ENCODE measurements at places on chromosomes 7 and 10. TPM values are rescaled to one million over a fixed set of nuclear protein-coding genes. Genes with fewer than 3 reads are reported as not detected.

ADGRA1 gene
- not detected for total RNA-seq

- DNase-seq = peak; percentile 23
These were observed 673.1 kb downstream of the TNS3 start for GRCh38 chr7:46908770-46909169.

GPRIN2 gene
- total RNA-seq = 12.8 TPM

LZTS2 gene
- total RNA-seq = 23.7 TPM

SPDYE11 gene
- not detected for total RNA-seq

DNA sequence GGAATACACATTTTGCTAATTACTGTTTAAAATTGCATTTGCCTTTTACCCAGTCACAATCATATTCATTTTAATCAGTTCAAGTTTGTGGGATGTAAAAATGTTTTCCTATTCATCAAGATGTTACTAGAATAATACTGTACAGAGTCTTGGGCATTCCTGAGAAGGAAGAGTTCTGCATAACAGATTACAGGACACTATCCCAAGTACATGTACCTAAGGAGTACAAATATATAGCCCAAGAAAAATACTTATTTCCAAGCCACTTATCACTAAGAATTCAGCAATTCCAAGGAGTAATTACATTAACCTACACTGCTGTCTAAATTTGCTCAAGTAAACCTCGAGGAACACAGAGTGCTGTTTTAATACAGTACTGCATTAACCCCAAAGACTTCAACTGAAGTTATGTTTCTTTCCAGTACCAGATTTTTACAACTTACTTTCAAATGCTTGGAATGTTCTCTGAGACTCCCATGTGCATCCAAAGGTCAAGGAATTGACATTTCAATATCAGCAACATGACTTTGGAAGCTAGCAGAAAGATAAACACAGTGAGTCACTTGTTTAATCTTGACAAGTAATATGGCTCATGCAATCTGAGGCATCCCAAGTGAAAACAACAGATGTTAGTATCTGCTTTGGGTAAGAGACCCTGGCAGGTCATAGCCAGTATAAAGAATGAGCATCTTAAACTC lies 125.4 kb upstream of the BET1 start:
- no peak for DNase-seq

AKR1B15 gene
- 0.73 TPM for total RNA-seq

DNA sequence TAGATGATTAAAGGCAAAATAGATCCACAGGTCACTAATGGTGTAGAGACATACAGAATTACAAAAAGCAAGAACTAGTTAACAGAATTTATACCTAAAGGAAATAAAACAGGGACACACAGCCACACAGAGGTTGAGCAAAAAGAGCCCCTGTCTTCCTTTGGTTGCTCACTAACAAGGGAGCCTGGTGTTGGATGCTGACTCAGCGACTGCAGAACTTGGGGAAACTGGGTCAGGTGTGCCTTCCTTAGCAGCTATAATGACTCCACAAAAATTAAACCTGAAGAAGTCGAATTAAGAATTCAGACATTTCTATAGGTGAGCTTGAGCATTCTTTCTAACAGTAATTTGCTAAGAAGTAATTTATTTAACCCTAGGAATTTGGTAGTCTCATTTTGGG lies 15.0 kb downstream of the POM121L12 start:
- DNase-seq = no peak

DNA sequence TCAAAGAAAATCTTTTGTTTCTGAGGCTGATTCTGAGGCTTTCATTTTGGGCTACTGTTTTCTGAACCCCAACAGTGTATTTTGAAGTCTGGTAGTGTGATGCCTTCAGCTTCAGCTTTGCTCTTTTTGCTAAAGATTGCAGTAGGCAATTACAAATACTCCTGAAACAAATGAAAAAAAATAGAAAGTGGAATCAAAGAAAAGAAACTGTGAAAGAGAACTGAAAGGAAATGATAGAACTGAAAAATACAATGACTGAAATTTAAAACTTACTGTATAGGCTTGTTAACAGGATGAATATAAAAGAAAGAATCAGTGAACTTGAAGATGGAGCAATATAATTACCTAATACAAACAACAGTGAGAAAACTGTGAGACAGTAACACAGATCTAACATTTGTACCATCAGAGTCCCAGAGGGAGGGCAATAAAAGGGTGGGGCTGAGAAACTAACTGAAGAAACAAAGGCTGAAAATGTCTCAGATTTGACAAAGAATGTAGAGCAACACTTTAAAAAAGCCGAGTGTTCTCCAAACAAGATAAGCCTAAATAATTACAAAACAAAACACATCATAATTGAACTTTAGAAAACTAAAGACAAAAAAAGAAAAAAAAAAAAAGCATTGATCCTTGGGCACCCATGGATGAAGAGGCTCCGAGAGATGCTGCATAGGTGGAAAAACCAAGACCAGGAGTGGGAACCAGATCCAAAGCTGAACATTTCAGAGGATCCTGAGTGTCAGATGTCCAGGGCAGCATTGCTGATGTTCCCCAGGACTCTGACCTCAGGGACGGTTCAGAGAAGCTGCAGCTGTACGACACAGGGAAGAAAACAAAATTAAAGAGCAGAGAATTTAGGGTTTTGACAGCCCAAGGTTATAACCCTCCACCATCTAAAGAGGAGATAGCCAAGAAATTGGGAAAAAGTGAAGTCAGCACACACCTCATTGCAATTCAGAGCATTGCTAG lies 223.2 kb upstream of the IGFBP3 start:
- no peak for DNase-seq

GRCh38 chr10:72694476-72695369 lies 2.8 kb downstream of the MCU start:
- DNase-seq = peak; percentile 37

DNA sequence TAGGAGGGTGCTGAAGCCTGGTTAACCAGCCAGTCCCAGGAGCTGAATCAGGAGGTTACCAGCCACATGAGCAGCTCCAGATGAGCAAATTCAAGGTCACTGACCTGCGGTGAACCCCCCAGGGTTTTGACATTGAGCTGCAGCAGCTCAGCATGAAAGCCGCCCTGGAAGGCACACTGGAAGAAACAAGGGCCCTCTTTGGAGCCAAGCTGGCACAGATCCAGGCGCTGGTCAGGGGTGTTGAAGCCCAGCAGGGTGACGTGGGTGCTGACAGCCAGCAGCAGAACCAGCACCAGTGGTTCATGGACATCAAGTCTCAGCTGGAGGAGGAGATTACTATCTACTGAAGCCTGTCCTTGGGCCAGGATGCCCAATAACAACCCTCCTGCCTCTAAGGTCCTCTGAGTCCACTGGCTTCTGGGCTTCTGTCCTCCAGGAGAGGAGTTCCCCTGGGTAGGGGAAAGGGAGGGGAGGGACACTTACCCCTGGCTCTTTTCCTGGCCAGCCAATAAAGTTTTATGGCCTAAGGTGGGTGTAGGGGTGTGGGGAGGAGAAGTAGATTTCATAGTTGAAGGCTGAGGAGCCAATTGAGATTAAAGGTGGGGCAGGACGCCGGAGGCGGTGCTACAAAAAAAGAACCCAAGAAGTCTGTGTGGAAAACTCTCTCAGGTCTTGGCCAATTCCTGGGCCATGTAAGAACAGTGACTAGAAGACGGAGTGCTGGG lies 29.4 kb upstream of the ATOH7 start:
- DNase-seq = no peak

- DNase-seq = no peak
These were observed 2.7 kb downstream of the MUC3A start for GRCh38 chr7:100951888-100952560.

- no peak for DNase-seq
These were observed 268.4 kb upstream of the NPVF start for GRCh38 chr7:25496476-25497368.

ZNF853 gene
- total RNA-seq = 10.1 TPM

DNA sequence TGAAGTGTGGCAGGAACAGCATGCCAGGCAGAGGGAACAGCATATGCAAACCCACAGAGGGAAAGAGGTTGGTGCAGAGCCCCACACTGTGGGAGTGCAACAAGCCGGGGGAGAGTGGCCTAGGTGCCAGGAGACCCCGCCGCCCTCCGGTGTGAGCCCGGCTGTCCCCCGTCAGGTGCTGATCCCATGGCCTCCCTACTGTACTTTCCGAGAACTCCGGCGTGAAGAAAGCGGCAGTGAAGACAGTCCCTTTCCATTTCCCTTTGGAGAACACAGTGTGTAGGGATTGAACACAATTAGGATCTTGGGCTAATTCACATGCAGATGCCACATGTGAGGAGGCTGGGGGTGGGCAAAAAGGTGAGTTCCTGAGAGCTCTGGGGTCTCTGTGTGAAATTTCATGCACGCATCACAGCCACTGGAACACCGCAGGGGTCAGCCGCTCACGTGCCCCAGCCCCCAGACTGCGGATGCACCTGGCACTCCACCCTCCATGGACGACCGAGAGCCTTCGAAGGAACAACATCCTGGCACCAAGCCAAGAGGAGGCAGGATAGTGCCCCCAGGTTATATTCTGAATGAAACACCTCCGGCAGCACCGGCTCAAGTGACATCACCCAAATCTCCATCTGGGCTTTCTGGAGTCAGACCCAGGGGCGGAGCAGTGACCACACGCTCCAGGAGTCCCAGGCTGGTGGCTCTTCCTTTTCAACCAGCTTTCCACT lies 82.1 kb upstream of the PPP2R2D start:
- no peak for DNase-seq

DNA sequence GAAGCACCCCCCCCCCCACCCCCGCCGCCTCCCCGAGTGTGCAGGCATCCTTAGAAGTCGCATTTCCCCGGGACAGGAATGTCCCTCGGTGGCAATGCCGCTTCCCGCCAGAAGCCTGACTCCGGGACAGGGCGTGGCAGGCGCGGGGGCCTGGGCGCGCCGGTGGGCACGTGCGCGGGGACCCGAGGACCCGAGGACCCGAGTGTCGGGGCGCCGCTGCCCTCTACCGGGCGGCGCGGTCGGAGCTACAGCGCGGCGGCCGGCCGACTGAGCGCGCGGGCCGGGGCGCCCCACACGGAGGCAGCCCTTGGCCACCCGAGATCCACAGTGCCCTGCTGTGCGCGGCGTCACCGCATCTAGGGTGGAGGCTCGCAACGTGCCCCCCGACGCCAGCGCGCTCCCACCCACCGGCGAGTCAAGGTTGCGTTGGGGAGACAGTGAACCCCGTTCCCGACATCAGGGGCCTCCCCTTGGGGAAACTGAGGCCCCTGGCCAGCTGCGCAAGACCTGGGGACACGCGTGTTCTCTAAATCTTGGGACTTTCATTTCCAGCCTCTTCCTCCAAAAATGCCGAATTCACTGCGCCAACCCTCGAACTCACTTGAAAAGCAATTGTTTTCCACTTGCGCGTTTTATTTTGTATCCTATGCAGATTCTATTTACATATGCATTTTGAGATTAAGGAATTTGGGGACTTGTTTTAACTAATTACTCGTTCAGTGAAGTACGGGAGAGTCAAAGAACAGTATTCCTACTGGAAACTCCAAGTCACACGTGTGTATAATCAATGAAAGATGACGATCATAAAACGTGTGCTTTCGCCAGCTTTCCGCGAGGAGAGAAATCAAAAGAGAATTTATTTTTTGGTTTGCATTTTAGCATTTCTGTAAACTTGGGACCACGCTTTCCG lies 3.1 kb upstream of the CUX1 start:
- DNase-seq = peak; percentile 66

GRCh38 chr7:114086537-114086913 lies 167.7 kb upstream of the PPP1R3A start:
- DNase-seq = peak; percentile 45

DNA sequence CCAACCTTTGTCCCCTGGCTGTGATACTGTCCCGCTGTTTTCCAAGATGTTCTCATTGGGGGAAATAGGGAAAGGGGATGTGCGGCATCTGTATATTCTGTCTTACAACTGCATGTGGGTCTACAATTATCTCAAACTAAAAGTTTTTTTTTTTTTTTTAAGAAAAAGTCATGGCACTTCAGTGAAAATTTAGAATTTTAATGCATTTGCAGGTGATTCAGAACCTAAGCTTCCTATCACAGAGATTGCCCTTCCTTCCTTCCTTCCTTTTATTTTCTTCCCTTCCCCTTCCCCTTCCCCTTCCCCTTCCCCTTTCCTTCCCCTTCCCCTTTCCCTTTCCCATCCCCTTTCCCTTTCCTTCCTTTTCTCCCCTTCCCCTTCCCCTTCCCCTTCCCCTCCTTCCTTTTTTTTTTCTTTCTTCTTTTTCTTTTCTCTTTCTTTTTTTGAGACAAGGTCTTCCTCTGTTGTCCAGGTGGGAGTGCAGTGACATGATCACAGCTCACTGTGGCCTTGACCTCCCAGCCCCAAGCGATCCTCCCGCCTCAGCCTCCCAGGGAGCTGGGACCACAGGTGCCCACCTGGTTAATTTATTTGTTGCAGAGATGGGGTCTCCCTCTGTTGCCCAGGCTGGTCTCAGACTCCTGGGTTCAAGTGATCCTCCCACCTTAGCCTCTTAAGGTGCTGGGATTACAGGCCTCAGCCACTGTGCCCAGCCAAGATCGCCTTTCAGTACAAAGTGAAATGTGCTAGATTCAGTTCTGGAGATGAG lies 32.0 kb downstream of the JAKMIP3 start:
- DNase-seq = no peak

FIGNL1 gene
- total RNA-seq = 36.3 TPM

GRCh38 chr7:119578116-119578515 lies 694.9 kb upstream of the KCND2 start:
- DNase-seq = no peak

IL6 gene
- 20.7 TPM for total RNA-seq

- no peak for DNase-seq
These were observed 8.4 kb downstream of the ANXA11 start for GRCh38 chr10:80196950-80197315.

NEUROD6 gene
- not detected for total RNA-seq

GRCh38 chr10:2891073-2891769 lies 176.1 kb upstream of the PFKP start:
- DNase-seq = no peak

DNA sequence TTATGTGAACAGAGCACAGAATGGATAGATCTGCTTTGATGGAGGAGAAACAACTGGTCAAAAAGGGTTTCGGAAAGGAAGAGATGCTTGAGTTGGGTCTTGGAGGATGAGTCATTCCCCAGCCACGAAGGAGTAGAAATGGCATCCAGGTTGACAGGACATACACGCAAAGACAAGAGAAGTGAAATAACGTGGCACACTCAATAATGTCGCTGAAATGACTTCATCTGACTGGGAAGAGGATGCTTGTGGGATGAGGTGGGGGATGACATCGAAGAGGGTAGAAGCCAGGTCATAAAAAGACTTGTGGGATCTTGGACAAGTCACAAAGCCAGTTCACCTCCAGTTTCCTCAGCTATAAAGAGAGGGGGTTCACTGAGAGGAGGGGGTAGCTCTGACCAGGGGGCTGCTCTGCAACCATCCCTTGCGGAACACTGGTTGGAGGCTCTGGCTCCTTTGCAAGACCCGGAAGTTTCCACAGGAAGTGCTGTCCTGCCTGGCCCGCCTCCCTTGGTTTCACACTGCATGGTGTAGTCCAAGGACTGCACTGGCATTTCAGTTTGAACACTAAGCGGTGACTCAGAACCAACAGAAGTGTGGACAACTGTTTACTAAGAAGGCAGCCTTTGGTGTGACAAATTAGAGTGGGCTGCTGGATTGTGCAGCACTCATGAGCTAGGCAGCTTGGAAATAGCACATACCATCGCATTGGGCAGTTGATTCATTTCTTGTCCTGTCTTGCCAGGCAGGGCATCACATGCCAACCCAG lies 189.9 kb upstream of the ADO start:
- DNase-seq = no peak

R3HCC1L gene
- total RNA-seq = 11.8 TPM

- DNase-seq = no peak
These were observed 2.5 kb downstream of the FZD1 start for GRCh38 chr7:91266689-91267090.

UNC5B gene
- total RNA-seq = 0.39 TPM

AKR1D1 gene
- not detected for total RNA-seq

GRCh38 chr7:30845426-30846135 lies 66.1 kb upstream of the AQP1 start:
- no peak for DNase-seq

Data from Calu3 (cell line).